ENCODE measurements at places on chromosomes 5 and 9.

- no peak for DNase-seq
Observed at GRCh38 chr5:54390539-54391031, 64.9 kb upstream of the HSPB3 start.

- no peak for DNase-seq
Observed at GRCh38 chr5:140110646-140110957, 3.3 kb upstream of the PURA start.

DNA sequence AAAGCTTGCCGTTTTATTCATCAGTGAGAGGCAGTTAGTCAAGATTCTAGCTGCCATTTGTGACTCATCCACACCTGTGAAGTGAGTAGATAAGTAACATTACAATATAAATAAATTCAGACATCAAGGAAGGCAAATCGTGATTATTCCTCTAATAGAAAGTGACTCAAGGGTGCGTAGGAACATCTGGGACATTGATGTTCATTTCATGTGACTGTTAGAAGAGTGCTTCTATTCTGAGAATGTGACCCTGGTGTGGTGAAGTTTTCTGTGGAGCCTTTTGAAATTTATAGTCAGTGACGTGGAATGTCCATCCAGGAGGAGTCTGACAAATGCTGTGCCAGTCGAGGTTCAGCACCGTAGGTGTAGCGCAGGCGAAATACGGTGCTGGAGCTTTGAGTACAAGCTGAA lies 48.4 kb upstream of the FAM240B start:
- DNase-seq = no peak

DNA sequence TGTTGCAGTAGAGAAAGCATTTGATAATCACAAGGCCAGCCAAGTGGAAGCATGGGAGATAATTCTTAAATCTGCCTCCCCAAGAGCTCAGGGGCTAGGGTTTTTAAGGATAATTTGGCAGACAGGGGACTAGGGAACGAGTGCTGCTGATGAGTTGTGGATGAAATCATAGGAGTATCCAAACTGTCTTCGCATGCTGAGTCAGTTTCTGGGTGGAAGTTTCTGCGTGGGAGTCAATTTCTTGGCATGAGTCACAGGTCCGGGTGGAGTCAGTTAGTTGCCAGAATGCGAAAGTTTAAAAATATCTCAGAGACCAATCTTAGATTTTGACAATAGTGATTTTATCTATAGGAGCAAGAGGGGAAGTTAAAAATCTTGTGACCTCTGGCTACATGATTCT lies 112.6 kb downstream of the TMC1 start:
- DNase-seq = no peak

DNA sequence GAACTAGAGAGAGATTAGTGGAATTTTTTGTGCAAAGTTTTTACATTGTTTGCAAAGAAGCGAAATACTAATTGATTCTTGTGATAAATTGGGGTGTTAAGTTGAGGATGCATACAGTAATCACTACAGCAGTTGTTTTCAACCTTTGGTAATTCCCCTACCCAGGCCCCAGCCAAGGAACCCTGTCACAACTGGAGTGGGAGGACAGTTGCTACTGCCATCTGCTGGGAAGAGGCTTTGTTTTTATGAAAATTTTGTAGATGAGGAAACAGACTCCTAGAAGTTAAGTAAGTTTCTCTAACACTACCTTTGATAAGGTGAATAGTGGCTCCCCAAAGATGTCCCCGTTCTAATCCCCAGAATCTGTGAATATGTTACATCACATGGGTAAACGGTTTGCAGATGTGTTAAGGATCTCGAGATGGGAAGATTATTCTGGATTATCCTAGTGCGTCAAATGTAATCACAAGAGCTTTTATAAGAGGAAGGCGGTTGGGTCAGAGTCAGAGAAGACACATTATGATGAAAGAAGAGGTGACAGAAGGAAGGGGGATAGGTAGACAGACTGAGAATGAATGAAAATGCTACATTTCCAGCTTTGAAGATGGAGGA lies 34.0 kb upstream of the PPP1R2B start:
- peak; percentile 16 for DNase-seq

GRCh38 chr5:51556833-51557232 lies 173.6 kb downstream of the ISL1 start:
- DNase-seq = no peak

- DNase-seq = no peak
Observed at GRCh38 chr5:455806-456205, 12.8 kb downstream of the EXOC3 start.

DNA sequence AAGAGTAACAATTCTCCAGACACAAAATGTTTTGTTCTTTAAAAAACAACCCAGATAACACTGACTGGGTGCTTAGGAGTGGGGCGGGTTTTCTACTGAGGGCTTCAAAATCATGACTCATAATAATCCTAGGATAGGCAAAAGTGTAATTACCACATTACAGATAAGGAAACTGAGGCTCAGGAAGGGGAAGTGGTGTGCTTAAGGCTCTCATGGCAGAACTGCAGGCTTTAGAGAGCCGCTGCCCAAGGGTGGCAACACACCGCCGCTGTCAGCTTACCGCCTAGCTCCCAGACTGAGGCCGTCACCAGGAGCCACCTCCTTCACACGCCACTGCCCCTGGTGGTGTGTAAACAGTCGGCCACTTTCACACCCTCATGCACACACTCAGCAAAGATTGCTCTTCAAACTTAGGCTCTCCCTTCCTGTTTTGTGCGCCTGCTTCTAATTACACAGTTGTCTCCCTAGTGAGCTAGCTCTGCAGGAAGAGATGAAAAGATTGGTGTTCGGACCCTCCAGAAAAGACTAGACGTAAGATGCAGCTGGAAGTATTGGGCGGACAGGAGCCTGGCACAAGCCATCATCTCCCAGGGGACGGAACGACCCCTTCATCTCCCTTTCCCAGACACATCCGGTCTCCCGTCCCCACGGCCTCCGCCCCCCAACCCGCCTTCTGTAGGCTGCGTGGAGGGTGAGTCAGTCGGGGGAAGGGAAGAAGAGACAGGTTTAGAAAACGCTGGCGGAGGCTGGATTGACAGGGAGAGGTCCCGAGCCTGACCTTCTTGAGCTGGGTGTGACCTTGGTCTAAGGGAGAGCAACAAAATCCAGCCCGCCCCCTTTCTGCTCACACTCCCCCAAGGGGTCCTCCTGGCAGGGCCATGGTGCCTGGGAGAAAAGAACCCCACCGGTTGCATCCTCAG lies 162.7 kb downstream of the SYK start:
- DNase-seq = peak; percentile 29

DNA sequence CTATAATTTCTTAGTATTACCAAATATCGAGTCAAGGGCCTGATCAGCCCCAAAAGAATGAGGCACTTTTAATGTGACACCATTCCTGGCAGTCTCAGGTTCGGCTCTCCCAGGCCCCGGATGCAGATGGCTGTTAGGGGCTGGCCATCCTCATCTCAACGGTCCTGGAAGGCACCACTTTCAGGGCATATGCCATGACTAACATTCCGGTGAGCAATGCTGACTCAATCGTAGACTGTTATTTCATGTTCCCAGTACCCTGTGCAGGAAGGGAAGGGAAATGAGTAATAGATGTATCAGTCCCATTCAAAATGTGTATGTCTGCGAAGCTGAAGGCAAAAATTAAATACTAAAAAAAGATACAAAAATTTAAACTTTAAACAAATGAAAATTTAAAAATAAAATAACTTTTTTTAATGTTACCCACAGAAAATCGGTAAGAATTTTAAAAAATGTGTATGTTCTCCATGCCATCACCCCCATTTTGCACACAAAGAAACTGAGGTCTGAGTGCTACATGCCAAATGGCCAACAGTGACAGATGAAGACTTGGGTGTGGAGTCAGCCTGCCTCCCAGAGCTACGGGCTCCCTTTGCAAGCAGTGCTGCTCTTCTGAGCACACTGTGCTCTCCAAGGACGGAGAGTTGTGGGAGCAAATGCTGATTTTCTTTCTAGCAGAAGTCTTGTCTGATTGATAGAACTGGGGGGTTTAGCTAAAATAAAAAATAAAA lies 79.0 kb downstream of the GLDC start:
- peak; percentile 92 for DNase-seq

DNA sequence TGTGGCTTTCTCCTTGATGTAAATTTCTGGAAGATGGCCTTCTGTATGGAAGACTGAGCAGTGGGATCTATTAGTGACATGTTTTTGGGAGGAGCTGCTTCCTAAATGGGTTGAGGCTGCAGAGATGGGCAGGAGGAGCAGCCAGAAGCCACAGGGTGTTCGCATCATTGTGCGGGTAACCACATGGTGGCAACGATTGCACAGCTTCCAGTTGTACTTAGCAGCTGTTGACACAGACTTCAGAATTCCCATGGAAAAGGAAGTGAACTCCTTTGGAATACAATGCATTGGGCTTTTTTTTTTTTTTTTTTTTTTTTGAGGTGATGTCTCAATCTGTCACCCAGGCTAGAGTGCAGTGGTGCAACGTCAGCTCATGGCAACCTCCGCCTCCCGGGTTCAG lies 297.3 kb downstream of the NR3C1 start:
- DNase-seq = peak; percentile 41

- DNase-seq = no peak
Observed at GRCh38 chr5:160272889-160273288, 39.5 kb downstream of the CCNJL start.

- no peak for DNase-seq
Observed at GRCh38 chr5:122719991-122720746, 54.7 kb upstream of the SNX2 start.

DNA sequence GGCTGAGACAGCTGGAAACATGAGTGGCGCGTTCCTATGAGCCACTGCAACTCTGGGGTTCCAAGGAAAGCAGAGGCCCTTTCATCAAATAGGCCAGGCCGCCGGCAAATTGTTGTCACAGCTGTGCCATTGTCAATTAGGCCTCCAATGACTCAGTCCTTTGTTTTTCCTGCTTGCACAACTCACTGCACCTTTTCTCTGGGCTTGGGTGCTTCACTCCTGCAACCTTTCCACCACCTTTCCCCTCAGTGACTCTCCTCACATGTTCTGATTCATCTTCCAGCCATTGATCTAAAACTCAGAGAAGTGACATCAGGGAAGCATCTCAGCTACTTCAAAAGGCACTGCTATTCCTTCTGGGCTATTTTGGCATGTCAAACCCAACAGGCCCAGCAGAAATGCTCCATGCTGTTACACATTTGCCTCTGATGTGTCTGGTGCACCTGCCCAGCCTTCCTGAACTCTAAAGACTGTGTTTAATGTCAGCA lies 653.7 kb downstream of the NR2F1-AS1 start:
- DNase-seq = no peak

DNA sequence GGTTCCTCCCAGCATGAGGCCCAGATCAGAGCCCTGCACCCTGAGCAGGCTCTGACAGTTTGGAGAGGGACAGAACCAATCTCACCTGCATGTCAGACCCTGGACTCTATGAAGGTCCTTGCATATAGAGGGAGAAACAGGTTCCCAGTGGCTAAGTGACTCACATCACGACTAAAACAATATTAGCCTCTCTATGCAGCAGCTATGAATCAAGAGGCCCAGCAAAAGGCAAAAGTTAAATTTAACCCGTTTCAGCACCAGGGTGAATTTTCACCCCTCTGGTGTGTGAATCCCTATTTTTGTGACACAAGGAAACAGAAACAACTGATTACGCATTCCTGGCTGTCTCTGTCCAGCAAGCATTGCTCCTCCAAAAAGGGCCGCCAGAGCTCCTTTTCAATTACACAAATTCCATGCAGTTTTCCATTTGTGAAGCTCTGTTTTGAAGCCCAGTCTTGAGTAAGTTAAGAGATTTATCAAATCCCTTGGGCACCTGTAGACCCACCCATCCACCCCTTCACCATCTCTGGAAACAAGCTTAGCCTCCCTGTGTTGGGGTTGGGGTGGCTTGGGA lies 136.6 kb downstream of the GABBR2 start:
- DNase-seq = no peak

- peak; percentile 49 for DNase-seq
Observed at GRCh38 chr5:139422307-139422893, 16.9 kb downstream of the DNAJC18 start.

DNA sequence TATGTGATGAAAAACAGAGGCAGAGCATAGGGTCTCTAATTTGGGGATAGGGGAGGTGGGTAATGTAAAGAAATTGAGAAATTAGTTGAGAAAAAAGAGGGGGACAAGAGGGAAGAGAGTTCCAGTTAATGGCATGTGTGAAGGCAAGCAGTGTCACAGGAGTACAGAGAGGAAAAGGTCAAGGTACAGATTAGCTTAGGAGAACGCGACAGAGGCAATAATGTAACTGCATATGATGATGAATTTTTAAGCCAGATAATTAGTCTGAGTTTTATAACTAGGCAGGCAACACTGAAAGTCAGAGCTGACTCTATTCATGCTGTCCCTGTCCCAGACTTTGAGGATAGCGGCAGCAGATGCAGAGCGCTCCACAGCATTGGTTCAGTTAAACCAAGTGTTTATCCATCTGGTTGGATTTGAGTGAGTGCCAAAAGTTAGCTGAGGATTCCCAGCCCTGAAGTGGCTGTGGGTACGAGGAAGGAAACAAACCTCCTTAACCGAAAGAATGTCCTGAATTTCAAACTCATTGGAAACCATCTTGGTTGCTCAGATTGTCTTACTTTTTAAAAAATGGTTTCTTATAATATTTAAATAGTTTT lies 315.2 kb downstream of the ARHGAP26 start:
- DNase-seq = no peak

- DNase-seq = no peak
Observed at GRCh38 chr9:110214090-110214489, 6.1 kb upstream of the C9orf152 start.

DNA sequence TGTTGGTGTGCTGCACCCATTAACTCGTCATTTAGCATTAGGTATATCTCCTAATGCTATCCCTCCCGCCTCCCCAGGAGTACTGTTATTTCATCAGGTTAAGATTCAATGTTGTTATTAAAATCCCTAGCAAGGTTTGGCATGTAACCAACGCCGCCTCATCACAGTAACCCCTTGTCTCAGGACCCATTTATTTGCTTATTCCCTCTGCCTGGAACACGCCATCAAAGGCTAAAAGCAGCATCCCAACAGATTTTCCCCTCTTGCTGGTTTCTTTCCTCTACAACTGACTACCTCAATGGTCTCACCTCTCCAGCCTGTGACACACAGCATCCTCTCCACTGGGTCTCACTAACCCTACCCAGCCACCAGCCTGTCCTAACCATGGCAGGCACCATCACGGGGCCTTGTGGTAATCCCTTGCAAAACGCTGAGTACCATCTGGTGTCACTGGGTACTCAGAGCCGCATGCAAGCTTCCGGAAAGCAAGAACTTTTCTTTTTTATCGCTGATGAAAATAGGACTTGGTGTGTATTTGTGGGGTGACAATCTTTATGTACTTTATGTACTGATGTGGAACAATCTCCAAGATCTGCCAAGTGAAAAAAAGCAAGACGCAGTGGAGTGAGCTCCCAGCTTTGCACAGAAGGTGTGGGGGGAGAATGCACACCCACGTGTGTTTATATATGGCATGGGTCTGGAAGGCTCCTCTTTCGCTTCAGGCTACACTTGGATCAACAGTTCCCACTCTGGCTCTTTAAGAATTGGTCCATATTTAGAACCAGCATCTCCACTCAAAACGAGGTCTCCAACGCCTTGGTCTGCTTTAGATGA lies 6.1 kb downstream of the RPS14 start:
- DNase-seq = no peak
